GM04504 (cell line): ENCODE measurements at places on chromosomes 12 and 14.
A peak's percentile ranks its signal among the peaks of the same experiment; 100 is the strongest.

DNA sequence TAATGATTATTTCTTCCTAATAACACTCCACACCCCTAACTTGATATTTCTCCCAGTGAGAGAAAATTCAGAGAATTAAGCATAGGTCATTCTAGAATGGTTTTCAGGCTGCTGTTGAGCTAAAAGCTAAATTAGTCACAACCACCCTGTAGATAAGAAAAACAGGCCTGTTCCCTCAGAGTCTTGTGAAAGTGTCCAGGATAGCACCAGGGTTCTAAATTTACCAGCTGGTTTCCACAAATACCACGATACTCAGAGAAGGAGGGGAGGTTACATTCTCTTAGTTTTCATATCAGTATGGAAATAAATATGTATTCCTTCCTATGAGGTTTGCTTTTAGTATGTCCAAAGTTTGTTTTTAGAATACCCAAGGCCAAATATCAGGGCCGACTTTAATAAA is 66.0 kb upstream of the YARS2 start:
- no peak for DNase-seq

- no peak for DNase-seq
These were observed 125.9 kb downstream of the ZNF664 start for GRCh38 chr12:124098887-124099286.

GRCh38 chr12:121087467-121088194 is 45.0 kb upstream of the P2RX7 start:
- DNase-seq = no peak

GRCh38 chr14:22521449-22522239 is 67.4 kb downstream of the DAD1 start:
- DNase-seq = no peak

- peak; percentile 49 for DNase-seq
These were observed 451.8 kb upstream of the TBX3 start for GRCh38 chr12:115135800-115136211.

DNA sequence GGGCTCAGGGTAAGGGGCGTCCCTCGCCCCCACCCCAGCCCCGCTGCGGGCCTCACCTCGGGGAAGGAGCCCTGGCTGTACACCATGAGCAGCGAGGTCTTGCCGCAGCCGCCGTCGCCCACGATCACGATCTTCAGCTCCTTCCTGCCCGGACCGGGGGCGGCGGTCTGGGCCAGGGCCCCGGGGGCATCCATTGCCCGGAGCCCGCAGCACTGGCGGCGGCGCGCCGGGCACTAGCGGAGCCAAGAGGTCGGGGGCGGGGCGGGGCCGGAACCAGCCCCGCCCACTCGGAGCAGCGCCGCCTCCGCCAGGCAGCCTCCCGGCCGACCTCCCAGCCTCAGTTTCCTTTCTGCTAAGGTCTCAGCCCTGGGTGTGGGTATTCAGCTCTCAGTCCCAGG is at the start of gene RHOF:
Gene RHOF, minus strand, starts transcription at position 249 of the 398 bp plus-strand sequence. Its CDS starts 55 bp downstream, at position 194.
- no peak for DNase-seq

- DNase-seq = peak; percentile 92
These were observed 124.8 kb upstream of the MAP1LC3B2 start for GRCh38 chr12:116434155-116435011.

- no peak for DNase-seq
These were observed 4.3 kb downstream of the GAPDH start for GRCh38 chr12:6538420-6539313.

DNA sequence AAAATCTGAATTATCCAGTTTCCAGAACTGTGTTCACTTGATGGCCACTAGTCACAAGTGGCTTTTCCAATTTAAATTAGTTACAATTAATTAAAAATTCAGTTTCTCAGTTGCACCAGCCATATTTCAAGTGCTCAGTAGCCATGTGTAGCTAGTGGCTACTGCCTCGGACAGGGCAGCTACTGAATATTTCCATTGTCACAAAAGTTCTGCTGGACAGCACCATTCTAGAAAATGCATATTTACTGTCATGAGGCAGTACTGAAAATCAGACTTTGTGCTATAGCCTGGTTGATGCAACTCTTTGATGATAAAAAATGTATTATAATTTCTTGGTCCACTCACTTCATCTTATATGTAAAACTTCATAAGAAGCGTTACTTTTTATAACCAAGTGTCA is 11.5 kb upstream of the OVCH1 start:
- DNase-seq = no peak

DNA sequence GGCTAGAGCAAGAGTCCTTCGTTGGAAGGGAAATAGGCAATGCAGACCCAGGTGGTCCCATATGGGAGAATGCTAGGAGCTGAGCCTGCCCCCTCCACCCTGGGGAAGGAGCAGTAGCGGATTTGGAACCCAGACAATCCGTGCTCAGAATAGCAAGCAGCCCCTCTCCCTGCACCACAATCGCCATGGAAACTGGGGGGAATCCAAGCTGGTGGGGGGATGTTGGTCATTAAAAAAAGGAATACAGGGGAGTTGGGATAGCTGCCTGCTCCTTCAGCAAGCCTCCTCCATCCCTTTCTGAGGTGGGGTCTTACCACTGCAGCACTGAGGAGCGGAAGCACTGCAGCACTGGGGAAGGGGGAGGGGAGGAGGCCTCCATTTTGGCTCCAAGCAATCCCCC is 2.9 kb downstream of the RND1 start:
- no peak for DNase-seq

DNA sequence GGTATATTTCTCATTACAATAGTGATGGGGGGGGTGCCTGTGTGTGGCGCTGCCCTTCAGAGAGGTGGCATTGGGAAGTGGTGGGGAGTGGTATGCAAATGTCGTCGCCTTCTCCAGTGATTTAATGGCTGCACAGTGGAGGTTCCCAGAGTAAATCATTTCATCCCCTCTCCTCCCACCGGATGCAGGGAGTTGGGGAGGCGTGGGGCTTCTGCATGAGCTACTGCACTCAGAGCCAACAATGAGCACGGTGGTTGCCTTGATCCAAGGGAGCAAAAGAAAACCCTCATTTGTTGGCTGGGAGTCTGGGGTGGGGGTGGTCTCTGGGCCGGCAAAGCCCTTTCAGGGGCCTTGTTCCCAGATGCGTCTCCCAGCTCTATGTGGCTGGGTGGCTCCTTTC is 124.3 kb downstream of the AACS start:
- no peak for DNase-seq

- DNase-seq = no peak
These were observed 16.1 kb upstream of the TMEM106C start for GRCh38 chr12:47947341-47947740.

DNA sequence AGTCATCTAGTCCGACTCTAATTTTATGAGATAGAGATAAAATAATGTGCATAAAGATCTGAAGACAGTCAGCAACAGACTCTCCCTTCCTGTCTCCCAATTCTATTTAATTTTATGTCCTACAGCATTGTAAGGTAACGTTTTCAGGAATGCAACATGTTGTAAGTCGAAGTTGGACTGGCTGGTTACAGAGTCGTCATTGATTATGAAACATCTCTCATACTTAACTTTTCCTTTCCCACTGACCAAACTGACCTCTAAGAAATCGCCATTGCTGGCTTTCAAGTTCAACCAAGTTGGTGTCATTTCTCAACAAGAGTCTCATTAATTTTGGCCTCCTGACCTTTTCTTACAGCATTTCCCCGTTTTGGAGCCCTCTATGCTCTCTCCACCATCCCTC is 4.9 kb upstream of the RIC8B start:
- no peak for DNase-seq

DNA sequence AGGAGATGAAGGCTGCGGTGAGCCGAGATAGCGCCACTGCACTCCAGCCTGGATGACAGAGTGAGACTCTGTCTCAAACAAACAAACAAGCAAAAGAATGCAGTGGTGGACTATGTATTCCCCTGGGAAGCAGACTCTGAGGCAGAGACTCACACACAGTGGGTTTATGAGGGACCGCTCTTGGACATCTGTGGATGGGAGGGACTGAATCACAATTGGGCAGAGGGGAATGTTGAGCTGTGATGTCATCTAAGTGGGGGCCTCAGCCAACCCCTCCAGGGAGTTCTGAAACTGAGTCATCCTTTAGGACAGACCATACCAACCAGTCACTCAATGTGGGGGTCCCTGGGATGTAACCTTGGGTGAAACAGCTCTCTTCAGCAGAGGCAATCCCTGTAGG is 151.0 kb downstream of the SUDS3 start:
- DNase-seq = no peak

DNA sequence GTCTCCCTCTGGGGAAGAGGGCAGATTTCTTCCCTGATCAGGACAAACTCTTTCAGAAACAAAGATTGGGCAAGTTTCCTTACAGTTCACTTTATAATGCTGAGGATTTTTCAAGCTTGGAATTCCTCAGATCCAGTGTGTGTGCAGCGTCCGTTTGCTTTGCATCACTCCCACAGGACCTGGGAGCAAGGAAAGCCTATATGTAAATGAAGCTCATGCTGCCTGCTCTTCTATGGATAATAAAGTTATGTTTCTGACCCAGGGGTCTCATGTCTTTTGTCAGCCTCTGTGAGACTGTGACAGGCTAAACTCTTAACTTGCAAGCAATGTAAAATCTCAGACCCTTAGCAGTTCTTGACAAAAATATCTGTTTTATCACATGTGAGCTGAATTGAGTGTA is 41.6 kb downstream of the TRHDE start:
- no peak for DNase-seq
